ENCODE measurements at places on chromosomes 3 and 15.

DNA sequence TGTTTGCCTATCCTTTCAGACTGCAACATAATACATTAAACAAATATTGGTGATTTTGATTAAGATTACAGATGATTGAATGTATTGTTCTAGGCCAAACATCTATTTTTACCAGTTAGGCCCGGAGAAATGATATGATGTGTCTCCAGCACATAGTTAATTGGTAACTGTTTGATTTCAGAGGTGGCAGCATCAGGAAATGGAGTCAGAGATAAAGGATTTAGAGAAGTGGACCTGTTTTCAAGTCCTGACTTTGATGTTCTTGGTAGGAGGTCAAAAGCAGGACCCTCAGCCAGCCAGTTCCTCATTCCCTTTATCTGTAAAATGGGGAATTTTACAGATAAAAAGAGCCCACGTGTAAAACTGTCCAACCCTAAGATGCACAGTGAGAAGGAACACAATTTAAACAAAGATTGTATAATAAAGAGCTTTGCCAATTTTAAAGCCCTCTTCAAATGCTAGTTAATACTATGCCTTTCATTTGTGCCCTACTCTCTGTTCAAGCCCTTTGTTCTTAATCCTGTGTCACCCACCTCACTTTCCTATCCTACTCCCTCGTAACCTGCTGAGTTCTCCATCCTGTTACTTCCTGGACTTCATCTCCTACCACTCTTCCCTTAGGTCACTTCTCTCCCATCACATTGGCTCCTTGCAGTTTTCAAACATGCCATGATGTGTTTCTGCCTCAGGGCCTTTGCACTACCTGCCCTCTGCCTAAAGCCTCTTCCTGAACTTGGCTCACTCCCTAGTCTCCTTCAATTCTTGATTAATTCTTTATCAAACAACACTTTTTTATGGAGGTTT is 2.5 kb downstream of the TMEM212 start:
- no peak for DNase-seq

DNA sequence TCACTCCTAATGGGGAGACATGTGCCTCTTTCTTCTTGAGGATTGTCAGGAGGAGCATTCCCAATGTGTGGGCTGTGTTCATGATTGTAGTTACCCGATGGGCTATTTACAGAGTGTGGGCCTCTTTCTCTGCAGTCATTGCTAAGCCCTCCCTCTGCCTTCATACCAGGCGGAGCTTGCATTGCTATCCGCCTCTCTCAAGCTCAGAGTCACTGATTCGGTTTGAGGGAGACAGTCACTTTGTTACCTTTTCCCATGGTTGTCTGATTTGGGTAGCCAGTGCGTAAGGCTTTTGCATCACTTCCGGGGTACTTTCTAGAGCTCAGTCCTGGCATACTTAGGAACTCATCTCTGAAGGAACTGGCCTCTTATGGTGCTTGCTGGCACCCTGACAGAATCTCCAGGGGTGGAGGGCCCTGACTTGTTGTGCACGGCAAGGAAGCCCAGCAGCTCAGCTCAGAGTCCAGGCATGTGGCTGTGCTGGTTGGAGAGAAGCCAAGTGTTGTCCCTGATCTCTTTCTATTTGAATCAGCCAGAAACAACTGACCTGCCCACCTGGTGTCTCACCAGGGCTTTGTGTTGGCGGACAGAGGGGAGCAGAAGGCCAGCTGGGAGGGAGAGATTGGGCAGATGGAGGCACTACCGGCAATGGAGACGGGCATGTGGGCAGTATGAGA is 79.8 kb downstream of the EPHB1 start:
- no peak for DNase-seq

GRCh38 chr15:98966091-98966787 is 41.4 kb downstream of the PGPEP1L start:
- DNase-seq, result no peak

DNA sequence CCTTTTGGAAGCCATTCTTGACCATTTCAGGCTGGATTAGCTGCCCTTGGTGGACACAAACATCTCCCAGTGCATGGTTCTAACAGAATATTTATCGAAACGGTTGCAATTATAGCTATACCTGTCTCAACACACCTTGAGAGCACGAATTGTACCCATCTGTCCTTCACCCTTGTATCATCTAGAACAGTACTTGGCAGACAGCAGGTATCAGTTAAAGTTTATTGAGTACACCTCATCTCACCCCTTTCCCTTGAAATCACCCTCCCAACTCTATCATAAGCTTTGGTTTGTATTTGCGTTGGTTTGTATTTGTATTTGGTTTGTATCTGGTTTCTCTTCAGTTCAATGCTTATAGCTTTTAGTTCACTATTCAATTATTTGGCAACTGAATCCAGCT is 12.4 kb downstream of the TSPAN3 start:
- no peak for DNase-seq

DNA sequence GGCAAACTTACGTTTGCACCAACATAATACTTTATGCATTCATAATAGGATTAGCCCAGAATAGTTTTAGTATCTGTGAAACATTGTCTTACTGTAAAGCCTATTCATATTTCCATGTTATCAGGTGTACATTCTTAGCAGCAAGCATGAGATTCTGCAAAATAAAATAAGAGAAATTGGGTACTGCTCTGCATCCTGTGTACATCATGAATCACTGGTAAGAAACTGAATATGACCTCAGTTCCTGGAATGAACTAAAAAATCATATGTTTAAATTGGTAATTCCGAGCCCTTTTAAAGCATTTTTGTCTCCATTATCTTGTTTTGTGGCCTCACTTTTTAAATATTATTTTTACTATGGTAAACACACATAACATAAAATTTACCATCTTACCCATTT is 605.1 kb downstream of the ROBO1 start:
- no peak for DNase-seq

- DNase-seq, result no peak
Observed at GRCh38 chr3:4417449-4417848, 49.6 kb downstream of the SUMF1 start.

DNA sequence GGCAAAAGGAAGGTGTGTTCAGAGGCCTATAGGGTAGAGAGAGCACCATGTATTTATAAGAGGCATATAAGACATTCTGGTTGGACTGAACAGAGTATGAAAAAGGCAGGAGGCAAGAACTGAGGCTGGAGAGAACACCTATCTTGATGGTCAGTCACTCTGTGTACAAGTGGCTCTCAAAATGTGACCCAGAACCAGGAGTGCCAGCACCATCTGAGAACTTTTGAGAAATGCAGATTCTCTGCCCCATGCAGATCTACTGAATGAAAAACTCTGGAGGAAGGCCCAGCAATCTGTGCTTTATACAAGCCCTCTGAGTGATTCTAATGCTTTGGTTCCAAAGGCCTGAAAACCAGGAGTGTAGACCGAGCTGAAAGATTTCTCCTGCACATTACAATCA is 324.0 kb upstream of the IL12A start:
- no peak for DNase-seq

GRCh38 chr15:100763835-100764750 is 115.5 kb upstream of the ALDH1A3 start:
- no peak for DNase-seq

DNA sequence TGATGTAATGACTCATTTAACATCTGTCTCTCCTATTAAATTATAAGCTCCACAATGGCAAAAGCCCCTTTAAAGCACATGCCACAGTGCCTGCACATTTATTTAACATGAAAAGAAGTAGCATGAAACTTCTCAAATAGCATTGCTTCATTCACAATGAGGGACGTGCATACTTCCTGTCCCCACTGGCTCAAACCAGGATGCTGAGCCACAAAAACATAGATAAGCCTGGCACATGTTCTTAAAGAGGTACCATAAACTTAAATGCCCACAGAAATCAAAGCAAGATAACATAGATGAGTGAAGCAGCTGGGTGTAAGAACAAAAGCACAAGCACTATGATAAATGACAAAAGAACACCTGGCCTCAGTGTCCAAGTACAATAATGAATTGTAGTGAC is 3.8 kb downstream of the TP53BP1 start:
- DNase-seq, result no peak

- DNase-seq, result peak; percentile 57
Observed at GRCh38 chr15:64894395-64895056, 17.2 kb upstream of the ANKDD1A start.

- no peak for DNase-seq
Observed at GRCh38 chr15:70519004-70519365, 244.4 kb downstream of the UACA start.

DNA sequence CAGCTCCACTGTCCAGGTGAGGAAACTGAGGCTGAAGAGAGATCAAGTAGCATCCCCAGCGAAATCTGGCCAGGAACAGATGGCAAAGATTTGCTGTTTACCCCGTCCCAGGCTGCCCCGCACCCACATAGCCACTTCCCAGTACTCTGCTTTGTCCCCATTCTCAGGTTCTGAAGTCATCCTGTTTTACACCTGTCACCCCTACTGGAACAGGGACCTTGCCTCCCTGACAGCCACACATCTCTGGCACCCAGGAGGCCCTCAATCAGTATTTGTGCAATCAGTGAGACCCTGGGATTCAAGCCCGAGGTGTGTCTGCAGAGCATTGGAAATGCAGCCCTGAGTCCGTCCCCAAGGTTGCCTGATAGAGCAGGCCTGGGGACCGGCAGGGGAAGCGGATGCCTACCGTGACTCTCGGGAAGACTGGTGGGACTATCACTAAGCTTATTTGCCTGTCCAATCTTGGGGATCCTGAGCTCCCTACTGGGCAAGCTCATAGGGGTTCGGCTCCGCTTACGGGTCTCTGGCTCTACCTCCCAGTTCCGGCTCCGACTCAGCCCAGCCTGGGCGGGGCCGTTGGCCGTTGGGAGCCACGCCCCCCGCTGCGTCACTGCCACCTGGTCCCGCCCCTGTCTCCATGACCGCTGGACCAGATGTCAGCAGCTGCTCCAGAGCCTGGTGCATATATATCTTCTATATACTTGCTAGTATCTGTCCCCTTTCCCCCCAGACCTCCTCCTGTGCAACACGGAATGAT is 17.5 kb upstream of the FANCD2 start:
- DNase-seq, result peak; percentile 54

DNA sequence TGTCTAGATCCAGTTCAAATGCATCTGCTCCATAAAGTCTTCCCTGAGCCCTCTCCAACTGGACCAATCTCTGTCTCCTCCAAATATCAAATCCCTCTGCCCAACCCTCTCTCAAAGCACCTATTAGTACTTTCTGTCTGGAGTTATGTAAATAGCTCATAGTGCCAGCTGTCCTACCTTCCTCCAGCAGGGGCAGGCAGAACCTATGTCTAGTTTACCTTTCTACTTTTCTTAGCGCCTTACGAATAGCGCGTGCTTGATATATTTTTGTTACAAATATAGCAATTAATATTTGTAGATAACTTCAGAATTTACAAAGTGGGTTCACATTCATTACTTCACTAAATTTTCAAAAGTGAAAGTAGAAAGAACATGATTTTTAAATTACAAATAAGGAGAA is 14.0 kb upstream of the CCDC80 start:
- DNase-seq, result no peak

GRCh38 chr15:77519540-77519939 is 98.9 kb downstream of the HMG20A start:
- DNase-seq, result no peak

DNA sequence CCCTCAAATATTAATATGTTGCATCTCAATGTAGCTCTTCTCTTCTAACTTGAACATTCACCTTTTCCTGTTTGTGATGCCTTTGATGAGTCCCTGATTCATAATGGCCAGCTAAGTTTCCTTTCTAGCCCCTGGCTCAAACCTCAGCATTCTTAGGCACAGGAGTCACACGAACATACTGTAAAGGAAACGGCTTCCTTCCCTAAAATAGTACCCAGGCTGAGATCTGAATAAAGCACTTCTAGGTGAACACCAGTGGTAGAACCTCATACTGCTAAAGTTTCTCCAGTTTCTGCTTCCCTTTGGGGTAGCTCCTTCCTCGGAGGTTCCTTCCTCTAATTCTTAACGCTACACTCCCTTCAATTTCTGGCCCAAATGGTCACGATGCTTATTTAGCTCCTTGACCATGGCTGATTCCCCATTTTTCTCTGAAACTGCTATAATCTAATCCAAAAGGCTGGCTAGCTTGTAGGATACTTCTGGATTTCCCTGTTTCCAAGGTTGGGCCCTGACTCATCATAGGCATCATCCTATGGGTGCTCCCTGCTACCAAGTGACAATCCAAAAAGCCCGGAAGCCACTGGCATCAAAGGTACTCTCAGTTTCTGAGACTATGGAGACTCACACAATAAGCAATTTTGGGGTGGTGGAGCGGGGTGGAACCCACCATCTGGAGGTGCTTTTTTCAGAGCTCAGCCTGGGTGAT is 2.4 kb downstream of the ANAPC13 start:
- DNase-seq, result no peak

DNA sequence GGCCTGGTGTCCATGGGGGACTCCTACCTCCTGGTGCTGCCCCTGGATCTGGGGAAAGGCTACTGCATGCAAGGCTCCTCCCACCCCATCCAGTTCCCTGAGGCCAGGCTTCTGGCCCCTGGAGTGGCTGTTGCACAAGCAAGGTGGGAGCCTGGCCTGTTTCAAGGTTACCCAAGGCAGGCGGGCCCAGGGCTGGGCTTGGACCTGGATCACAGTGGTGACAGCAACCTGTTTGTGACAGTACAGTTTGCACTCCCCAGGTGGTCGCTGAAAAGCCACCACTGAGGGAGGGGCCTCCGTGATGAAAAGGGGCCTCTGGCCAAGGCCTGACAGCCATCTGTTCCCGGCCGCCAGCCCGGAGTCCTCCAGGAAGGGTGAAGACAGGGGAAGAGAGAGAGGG is 14.4 kb upstream of the KY start:
- no peak for DNase-seq

DNA sequence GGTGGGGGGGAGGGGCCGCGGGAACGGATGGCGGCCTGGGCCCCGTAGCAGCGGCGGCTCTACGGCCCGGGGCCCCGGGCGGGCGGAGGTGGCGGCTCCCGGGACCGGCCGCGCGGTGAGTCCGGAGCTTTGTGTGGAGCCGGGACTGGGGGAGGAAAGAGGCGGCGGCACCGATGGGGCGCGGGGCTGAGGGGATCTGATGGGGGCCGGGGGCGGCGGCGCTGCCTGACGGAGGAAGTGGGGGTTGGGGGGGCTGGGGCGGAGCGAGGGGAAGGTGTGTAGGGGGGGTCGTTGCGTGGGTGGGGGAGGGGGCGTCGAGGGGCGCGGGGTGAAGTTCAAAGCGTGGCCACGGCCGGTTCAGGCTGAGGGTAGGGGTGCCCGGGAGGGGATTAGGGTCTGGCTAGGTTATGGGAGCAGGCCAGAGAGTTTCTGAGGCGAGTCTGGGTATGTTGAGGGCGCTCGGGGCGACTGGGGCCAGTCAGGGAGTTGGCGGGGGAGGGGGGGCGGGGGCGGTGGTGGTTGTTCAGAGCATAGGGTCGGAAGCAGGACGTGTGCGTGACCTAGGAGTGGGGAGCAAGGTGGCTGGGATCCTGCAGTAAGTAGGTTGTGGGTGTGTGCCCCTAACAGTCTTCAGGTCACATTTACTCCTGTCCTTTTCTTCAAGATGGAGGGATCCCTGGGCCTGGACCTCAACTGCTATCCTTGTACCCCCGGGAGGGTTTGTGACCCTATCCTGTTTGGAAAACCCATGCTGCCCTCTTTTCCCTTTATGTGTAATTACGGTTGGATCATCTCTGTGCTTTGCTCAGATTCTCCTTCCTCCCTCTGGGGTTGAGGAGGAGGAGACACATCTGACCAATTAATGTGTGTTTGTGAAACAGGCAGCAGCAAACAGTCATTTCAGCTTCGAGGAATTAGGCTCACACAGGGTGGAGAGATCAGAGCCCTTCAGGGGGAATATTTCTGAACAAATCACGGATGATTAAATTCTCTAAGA is 644 bp downstream of the ZNF609 start:
- peak; percentile 9 for DNase-seq
